ENCODE measurements at places on chromosomes 4 and X. TPM values are rescaled to one million over a fixed set of nuclear protein-coding genes. Genes with fewer than 3 reads are reported as not detected.

- no peaks in the 10 kb centered on the region for H3K27me3 ChIP-seq
- peaks cover 49% of the 10 kb centered on the region for H3K4me1 ChIP-seq
- peak; percentile 45 for DNase-seq
- H3K27ac ChIP-seq: peak overlapping the region; percentile 65
- H3K4me3 ChIP-seq: no peak overlapping the region
- H3K36me3 ChIP-seq: no peaks in the 10 kb centered on the region
Measured at GRCh38 chr4:140344101-140344500, 29.3 kb upstream of the SCOC start.

DNA sequence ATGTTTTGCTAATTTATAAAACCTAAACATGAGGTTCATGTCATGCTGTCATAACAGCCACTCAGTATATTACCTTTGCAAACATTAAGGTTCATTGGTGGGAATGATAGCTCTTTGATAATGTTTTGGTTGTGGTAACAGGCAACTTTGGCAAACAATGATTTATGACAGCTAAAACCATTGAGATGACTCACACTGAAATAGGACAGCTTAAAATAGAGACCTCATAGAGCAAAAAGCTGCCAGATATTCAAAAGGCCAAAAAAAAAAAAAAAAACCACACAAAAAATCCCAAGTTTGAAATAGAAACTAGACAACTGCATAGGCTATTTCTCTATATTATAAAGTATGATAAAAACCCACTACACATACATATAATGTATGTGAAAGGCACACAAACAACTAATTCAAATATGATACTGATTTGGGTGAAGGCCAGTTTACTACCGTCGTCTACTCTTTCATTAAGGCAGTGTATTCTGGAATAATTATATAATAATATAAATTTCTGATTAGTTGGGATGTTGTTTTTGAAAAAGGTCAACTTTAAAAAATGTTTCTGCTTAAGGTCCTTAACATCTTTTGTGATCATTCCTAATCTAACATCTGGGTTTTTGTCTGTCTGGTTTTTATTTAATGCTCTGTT, 646.0 kb upstream of the PITX2 start:
- H3K4me1 ChIP-seq: no peaks in the 10 kb centered on the region
- H3K4me3 ChIP-seq: no peak overlapping the region
- H3K27ac ChIP-seq: no peak overlapping the region
- no peaks in the 10 kb centered on the region for H3K27me3 ChIP-seq

- no peak for DNase-seq
- peaks cover 36% of the 10 kb centered on the region for H3K4me1 ChIP-seq
- no peak overlapping the region for H3K27ac ChIP-seq
- H3K27me3 ChIP-seq: no peaks in the 10 kb centered on the region
Measured at GRCh38 chr4:174215961-174216680, 67.3 kb downstream of the FBXO8 start.

- H3K36me3 ChIP-seq: no peaks in the 10 kb centered on the region
- DNase-seq: no peak
- no peak overlapping the region for H3K27ac ChIP-seq
Measured at GRCh38 chrX:68998716-68999115, 166.5 kb downstream of the PJA1 start.

GRCh38 chr4:10897076-10897475, 212.5 kb upstream of the CLNK start:
- no peaks in the 10 kb centered on the region for H3K4me1 ChIP-seq
- H3K36me3 ChIP-seq: no peaks in the 10 kb centered on the region
- no peak for DNase-seq

DNA sequence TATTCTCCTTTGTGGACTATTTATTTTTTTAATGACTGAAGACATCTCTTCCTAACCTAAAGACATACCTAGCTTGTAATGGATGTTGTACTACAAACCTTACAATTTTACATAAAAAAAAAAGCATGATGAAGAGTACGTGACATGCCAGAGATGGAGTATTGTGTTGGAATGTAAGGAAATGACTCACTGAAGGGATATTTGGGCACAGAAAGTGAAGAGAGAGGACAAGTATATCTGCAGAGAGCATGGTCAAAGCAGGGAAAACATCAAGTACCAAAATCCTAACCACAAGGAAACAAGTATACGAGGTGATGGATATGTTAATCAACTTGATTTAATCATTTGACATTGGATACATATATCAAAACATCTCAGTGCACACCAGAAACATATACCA, 1051.4 kb upstream of the PRKX start:
- H3K27ac ChIP-seq: no peak overlapping the region
- H3K4me1 ChIP-seq: no peaks in the 10 kb centered on the region
- DNase-seq: no peak
- H3K4me3 ChIP-seq: no peak overlapping the region

DNA sequence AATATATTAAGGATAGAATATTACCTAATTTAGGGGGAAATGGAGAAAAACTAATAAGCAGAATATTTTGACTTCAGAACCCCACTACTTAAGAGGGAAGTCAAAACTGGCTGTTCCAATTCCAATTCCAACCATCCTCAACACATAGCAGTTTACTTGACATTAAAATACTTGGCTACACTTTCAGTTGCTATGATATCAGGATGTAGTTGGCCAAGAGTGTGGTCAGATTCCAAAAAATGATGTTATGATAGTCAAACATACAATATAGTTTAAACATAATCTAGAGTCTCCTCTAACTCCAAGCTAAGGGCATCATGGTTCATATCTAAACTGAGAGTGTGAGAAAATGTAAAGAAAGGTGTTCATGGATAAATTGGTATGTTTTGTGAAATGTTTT, 16.5 kb upstream of the SMIM14 start:
- no peak for DNase-seq
- peak overlapping the region; percentile 43 for H3K27ac ChIP-seq
- H3K27me3 ChIP-seq: no peaks in the 10 kb centered on the region

DNA sequence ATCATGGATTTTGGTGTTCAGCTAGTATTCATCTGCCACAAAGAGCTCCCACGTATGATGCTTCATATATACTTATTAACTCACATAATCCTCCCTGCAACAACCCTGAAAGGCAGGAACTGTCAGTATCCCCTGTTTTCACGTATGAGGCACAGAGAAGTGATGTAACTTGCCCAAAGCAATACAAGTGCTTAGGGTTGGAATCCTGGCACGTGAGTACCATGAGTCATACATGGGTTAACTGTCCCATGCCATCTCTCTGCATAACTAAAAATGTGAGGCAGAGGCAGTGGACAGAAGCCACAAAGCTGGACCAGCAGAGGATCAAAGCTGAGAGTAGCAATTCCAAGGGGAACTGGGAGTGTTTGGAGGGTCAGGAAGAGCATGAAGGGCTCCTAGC, 35.7 kb upstream of the EGFL6 start:
- H3K4me1 ChIP-seq: no peaks in the 10 kb centered on the region
- no peak for DNase-seq
- H3K27me3 ChIP-seq: no peaks in the 10 kb centered on the region
- H3K36me3 ChIP-seq: no peaks in the 10 kb centered on the region
- H3K4me3 ChIP-seq: no peak overlapping the region

GRCh38 chr4:38310446-38311043, 350.3 kb downstream of the PTTG2 start:
- H3K4me1 ChIP-seq: peaks cover 21% of the 10 kb centered on the region
- H3K36me3 ChIP-seq: no peaks in the 10 kb centered on the region
- no peaks in the 10 kb centered on the region for H3K27me3 ChIP-seq
- no peak overlapping the region for H3K4me3 ChIP-seq
- no peak for DNase-seq

DNA sequence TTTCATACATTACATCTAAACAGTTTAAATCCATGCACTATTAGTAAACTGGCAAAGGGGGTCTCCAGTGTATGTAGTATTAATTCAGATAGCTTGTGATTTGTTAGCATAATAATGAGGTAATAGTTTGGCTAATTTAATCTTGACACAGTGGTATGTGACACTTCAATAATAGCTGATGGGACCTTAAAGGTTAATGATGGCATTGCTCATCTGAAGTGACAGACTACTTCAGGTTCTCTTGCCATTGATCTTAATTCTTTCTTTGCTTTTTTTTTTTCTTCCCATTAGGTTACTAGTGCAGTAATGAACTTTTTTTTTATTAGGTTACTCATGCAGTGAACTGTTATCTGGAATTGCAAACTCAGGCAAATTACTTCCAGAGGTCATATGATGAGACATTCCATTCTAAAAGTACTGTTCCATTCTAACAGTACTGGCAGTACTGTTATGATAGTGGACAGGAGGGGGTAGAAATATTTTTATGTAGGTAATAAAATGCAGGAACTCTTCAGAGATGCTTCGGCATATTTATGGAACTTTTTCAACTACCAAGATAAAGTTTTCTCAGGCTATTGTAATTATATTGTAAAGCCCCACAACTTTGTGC, 911.3 kb upstream of the LCORL start:
- no peaks in the 10 kb centered on the region for H3K36me3 ChIP-seq
- H3K27me3 ChIP-seq: no peaks in the 10 kb centered on the region
- DNase-seq: no peak
- no peak overlapping the region for H3K4me3 ChIP-seq
- H3K27ac ChIP-seq: no peak overlapping the region

- no peak overlapping the region for H3K4me3 ChIP-seq
- no peaks in the 10 kb centered on the region for H3K27me3 ChIP-seq
- H3K27ac ChIP-seq: no peak overlapping the region
- H3K4me1 ChIP-seq: peaks cover 21% of the 10 kb centered on the region
- no peaks in the 10 kb centered on the region for H3K36me3 ChIP-seq
Measured at GRCh38 chr4:10160281-10160856, 43.8 kb upstream of the WDR1 start.

DNA sequence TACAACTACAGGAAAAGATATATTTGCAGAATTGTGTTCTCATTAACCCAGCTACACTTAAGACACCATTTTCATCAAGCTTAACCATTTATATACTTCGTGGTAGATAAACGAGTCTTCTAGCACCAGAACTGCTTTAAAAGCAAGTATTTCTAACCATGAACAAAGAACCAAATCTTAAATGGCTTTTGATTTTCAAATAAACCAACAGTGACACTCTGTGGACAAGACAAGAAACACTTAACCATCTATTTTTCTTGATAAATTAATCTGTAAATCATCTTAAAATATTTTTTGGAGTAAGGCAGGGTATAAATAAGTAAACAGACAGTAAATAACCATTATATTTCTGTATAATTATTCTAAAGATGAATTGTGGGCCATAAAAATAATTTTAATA, 10.2 kb downstream of the BEND2 start:
- DNase-seq: no peak
- no peak overlapping the region for H3K27ac ChIP-seq
- H3K4me3 ChIP-seq: no peak overlapping the region
- H3K27me3 ChIP-seq: no peaks in the 10 kb centered on the region
- H3K4me1 ChIP-seq: no peaks in the 10 kb centered on the region

GRCh38 chr4:183499801-183500200, 5.1 kb upstream of the ING2 start:
- H3K36me3 ChIP-seq: no peaks in the 10 kb centered on the region
- no peaks in the 10 kb centered on the region for H3K27me3 ChIP-seq
- no peak for DNase-seq
- no peak overlapping the region for H3K27ac ChIP-seq
- H3K4me3 ChIP-seq: no peak overlapping the region

GRCh38 chr4:69934150-69934549, 3.3 kb downstream of the CSN1S1 start:
- H3K36me3 ChIP-seq: no peaks in the 10 kb centered on the region
- DNase-seq: no peak
- no peak overlapping the region for H3K4me3 ChIP-seq
- no peaks in the 10 kb centered on the region for H3K4me1 ChIP-seq
- no peak overlapping the region for H3K27ac ChIP-seq
- no peaks in the 10 kb centered on the region for H3K27me3 ChIP-seq

DNA sequence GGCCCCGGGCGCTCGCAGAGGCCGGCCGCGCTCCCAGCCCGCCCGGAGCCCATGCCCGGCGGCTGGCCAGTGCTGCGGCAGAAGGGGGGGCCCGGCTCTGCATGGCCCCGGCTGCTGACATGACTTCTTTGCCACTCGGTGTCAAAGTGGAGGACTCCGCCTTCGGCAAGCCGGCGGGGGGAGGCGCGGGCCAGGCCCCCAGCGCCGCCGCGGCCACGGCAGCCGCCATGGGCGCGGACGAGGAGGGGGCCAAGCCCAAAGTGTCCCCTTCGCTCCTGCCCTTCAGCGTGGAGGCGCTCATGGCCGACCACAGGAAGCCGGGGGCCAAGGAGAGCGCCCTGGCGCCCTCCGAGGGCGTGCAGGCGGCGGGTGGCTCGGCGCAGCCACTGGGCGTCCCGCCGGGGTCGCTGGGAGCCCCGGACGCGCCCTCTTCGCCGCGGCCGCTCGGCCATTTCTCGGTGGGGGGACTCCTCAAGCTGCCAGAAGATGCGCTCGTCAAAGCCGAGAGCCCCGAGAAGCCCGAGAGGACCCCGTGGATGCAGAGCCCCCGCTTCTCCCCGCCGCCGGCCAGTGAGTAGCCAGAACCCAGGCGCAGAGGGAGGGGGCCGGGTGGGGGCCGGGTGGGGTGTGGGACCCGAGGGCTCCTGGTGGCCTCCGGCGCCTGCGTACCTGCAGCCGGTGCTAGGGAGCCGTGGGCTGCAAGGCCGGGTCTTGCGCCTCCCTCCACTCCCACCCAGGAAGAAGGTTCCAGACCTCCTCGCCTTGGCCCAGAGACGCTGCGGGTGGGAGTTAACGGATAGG, 534 bp downstream of the MSX1 start:
- H3K27me3 ChIP-seq: peaks cover 72% of the 10 kb centered on the region
- peak overlapping the region; percentile 50 for H3K27ac ChIP-seq
- H3K36me3 ChIP-seq: no peaks in the 10 kb centered on the region
- peaks cover 50% of the 10 kb centered on the region for H3K4me1 ChIP-seq
- DNase-seq: no peak

GRCh38 chr4:170004651-170005295, 21.4 kb downstream of the MFAP3L start:
- H3K36me3 ChIP-seq: no peaks in the 10 kb centered on the region
- no peak for DNase-seq
- no peaks in the 10 kb centered on the region for H3K4me1 ChIP-seq
- no peaks in the 10 kb centered on the region for H3K27me3 ChIP-seq
- no peak overlapping the region for H3K27ac ChIP-seq
- no peak overlapping the region for H3K4me3 ChIP-seq

- no peak overlapping the region for H3K4me3 ChIP-seq
- H3K4me1 ChIP-seq: peaks cover 8% of the 10 kb centered on the region
- DNase-seq: no peak
- H3K36me3 ChIP-seq: no peaks in the 10 kb centered on the region
- H3K27me3 ChIP-seq: no peaks in the 10 kb centered on the region
- H3K27ac ChIP-seq: no peak overlapping the region
Measured at GRCh38 chr4:38710053-38710452, 46.1 kb downstream of the KLF3 start.

GRCh38 chr4:123206016-123206415, 190.6 kb upstream of the SPRY1 start:
- DNase-seq: no peak
- H3K4me1 ChIP-seq: no peaks in the 10 kb centered on the region
- H3K36me3 ChIP-seq: no peaks in the 10 kb centered on the region
- no peak overlapping the region for H3K4me3 ChIP-seq

Gene PABPC5
- total RNA-seq: not detected

Gene ERCC6L
- total RNA-seq: not detected

Gene CXXC4
- 3.9 TPM for total RNA-seq

Gene PRR32
- total RNA-seq: not detected

Gene EGFL6
- total RNA-seq: not detected

Gene CFAP99
- not detected for total RNA-seq

Gene APEX2
- 4.3 TPM for total RNA-seq

Gene FABP2
- not detected for total RNA-seq

Gene EGF
- 51.1 TPM for total RNA-seq

Gene TIMM8A
- total RNA-seq: 5.3 TPM
